IPS-NIHi11 (cell line): ENCODE measurements at places on chromosomes 5 and 9.
A peak's percentile ranks its signal among the peaks of the same experiment; 100 is the strongest.

- no peak for DNase-seq
Measured at GRCh38 chr5:62690421-62690820, 111.8 kb downstream of the LRRC70 start.

DNA sequence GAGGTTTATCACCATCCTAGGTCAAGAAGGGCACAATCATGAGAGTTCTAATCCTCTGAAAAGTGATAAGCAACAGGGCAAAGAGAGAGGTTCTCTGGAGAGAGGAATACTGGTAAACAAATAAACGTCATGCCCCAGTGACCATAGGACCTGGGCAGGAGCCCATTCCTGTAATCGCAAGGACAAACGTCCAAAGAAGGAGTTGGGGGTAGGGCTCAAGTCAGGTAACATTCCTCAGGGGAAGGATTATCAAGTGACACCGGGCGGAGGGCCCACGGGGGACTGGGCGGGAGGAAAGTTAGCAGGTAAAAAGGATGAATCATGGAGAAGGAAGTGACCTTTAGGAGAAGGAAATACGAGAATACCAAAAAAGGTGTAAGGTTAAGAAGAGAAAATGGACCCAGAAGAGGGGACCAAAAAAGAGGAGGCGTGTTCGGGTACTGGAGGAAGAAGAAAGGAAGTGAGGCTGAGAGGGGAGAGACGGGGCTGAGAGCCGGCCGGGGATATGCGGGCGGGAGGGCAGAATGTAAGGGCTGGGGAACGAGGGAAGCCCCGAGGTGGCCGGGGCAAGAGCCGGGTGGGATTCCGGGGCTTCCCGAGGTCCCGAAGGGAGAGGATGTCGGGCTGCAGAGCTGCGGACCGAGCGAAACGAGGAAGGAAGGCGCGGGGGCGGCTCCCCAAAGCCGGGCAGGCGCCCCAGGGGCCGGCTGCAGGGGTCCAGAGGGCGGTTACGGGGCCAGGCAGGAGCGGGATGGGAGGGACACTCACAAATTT, 583 bp downstream of the DIAPH1 start:
- peak; percentile 64 for DNase-seq

GRCh38 chr5:88740604-88741185, 142.3 kb downstream of the MEF2C start:
- DNase-seq = no peak

DNA sequence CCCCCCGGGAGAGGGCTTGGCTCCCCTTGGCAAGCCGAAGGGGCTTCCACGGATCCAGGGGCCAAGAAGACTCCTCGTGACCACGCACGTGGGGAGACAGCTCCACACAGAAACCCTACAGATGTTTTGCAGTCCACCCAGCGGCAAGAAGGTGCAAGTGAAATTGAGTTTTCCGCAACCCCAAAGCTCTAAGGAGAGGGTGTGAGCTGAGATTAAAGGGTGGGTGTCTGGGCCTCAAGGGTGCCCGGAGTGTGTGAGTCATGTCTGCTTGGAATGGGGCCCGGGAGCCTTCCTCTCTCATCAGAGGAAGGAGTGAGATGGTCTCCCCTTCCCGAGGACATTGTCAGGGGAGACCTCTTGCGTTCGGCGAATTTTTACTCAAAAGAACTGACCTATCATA, 79.1 kb downstream of the OLFM1 start:
- DNase-seq = no peak

GRCh38 chr5:142576303-142576702, 109.6 kb downstream of the FGF1 start:
- no peak for DNase-seq

DNA sequence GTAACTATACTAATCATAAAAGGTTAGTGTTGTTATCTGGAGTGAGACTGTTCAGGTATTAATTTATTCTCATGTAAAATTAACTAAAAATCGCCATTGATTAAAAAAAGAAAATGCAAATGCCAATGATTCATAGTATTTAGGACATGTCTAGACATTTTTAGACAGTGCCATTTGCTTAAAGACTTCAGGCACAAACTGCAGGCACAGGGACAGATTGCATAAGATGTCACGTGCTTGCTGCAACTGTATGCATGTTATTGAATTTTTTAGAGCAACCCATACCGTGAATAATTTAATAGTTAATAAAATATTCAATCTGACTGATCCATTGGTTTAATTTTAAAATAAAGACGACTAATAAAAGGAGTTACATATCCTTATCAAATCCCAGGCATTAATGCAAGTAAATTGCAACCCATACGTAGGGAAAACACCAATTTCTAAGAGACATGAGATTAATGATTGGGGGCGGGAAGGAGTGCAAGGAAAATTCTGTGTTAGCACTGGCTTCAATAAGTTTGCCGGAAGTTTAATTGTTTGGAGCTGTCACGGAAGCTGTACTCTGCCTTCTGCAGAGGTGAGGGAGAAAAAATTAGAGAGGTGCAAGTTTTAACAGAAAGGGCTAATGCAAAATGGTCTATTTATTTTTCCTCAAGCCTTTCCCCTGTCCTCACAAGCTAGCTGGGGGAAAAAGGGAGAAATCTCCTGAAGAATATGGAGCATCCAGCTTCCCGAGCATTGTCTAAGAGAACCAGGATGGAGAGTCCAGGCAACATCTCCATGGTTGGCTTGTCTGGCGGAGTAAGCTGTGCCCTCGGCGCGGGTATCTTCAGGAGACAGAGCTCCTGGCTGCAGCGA, 2.9 kb downstream of the EDIL3 start:
- no peak for DNase-seq

DNA sequence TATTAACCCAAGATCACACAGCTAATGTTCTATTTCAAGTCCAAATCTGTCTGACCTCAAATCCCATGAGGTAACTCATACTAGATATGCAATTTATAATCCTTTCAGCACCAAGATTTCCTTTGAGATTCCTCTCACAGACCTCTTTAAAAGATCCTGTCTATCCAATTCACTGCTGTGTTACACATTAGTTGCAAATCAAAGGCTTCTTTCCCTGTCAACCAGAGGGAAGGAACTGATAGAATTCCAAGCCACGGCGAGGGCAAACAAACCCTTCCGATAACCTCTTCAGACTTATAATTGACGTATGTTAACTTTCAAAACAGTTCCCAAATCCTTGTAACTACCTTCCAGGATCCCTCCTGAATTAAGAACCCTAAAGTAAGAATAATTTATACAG, 168.9 kb downstream of the DRD1 start:
- DNase-seq = no peak

DNA sequence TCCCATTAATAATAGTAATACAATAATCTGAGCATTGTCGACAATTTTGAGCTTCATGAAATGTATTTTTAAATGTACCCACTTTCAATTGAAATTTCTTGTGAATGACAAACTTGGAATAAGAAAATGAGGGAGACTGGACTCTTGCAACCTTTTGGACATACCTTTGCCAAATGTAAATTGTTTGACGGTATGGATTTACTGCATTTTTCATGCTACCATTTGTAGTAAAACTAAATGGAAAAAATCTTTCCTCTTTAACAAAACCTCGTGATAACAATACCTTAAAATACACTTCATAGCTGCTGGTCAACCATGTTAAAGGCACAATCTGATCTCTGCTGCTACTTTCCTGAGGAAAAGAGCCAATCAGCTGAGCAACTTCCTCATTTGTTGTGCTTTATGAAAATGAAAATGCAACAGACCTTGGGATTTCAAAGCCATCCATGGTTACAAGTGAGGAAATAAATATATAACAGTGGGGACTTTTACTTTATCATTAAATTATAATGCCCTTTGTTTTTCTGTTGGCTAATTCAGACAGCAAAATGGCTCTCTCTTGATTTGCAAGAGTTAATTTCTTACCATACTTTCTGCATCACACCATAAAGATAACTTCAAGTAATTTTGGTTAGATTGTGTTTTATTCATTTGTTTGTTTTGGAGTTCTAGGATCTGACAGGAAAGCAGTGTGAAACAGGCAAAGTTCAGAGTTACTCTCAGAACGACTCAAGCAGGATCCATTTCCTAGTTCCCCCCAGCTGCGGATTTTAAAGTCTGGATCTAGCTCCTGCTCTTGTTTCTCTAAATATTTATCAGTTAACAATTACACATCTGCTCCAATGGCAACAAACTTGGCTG, 1.1 kb downstream of the ALDH1A1 start:
- no peak for DNase-seq

DNA sequence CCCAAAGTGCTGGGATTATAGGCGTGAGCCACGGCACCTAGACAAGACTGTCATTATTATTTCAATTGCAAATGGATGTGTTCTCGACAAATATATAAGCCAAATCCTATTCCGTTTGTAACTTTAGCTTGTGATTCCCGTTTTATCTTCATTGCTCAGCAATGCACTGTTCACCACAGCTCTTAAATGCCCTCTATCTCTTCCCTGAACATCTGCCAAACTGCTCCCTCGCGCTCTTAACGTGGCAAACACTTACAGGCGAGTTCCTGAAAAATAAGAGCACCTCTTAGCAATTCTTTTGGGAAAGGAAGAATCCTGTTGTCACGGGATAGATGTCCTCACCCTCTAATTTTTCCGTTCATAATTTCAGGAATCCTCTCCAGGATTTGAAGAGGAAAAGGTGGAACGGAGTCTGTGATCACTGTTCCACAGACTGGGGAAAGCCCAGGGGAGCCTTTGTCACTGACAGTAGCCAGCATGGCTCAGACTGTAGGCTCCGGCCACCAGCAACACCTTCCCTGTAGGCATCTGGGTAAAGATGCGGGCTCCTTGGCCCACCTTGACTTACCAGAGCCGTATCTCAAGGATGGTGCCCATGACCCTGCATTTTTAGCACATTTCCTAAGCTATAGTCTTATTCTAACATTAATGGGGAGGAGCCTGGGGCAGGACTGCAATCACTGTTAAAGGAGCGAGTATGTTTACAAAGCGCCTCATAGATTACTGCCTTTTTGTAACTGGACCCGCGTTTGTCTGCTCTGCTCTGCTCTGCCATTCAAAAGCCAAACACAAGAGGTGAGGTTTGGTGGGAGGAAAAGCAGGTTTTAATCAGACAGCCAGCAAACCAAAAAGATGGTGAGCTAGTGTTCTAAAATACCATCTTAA, 20.2 kb upstream of the GNPDA1 start:
- DNase-seq = no peak

GRCh38 chr5:78597068-78597973, 51.3 kb downstream of the LHFPL2 start:
- DNase-seq = no peak

GRCh38 chr9:13956107-13956506, 357.8 kb downstream of the NFIB start:
- no peak for DNase-seq

DNA sequence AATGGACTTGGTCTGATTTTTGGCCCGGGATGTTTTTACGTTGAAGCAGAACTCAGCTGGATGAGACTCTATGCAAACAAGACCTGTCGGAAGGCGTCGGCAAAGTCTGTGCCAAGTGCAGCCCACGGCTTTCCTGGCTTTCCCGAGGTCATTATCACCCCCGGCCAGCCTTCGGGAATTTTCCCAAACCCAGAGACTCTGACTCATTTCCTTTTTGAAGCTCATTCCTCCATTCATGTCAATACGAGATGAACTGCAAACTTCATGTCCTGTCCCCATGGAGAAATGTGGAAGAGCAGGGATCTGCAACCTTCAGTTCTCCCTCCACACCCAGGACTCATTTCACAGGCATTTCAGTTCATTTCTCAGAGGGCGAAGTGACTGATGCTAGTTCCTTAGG, 95.3 kb downstream of the IRX2 start:
- DNase-seq = no peak

DNA sequence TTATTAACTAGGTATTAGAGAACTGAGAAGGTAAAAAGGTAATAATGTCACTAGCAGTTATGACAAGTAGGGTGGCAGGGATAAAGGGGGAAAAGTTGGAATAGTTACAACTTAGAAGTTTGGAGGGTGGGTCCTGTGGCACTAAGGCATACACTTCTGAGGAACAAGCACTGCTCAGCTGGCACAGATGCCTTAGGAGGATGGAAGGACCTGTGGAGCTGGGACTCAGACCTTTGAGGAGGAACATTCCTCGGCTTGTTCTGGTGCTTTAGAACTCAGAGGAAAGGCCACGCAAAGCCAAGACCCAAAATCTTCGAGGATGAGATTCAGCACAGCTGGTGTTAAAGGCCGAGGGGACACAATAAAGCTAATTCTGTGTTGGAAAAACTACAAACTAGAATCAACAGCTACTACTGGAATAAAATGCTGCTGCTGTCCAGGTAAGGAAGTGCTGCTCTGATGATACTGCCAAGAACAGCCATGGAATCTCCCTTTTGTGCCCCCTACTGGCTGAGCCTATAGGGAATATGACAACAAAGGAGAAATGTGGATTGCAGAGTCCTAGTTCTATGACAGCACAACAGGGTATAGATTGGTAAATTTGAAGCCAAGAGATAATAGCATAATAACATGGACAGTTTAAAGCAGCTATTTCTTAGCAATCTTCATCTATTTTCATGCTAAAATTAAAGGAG, 126.7 kb downstream of the SLC25A46 start:
- DNase-seq = peak; percentile 76

DNA sequence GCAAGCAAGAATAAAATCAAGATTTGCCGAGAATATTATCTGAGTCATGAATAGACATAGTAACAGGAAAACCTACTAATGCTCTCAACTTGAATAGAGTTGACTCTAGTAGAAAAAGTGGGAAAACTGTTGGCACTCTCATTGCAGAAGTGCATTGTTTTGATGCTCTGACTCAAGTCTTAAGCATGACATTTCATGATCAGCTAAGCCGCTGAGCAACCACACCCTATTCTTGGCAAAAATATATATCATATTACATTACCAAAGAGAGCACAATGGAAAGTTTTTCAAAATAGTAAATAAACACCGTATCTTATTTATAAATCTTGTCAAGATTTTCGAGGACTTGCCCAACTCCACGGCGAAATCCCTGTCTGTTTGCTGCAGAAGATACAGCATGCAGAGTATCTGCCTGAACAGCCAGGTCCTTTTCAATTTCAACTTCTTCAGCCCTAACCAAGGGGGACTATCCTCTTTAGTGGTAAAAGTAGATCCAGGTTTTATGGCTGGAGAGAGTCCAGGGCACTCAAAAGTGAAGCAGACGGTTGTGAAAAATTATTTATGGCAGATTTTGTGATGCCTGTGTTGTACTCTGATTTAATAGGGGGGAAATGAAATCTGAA, 13.9 kb upstream of the ADAMTSL1 start:
- no peak for DNase-seq

- DNase-seq = no peak
Measured at GRCh38 chr5:158928404-158928803, 171.3 kb downstream of the EBF1 start.

GRCh38 chr5:14884062-14884612, 12.6 kb upstream of the ANKH start:
- no peak for DNase-seq

- peak; percentile 71 for DNase-seq
Measured at GRCh38 chr9:85522459-85523092, 219.2 kb downstream of the AGTPBP1 start.

GRCh38 chr5:88729084-88729828, 153.7 kb downstream of the MEF2C start:
- DNase-seq = peak; percentile 47

DNA sequence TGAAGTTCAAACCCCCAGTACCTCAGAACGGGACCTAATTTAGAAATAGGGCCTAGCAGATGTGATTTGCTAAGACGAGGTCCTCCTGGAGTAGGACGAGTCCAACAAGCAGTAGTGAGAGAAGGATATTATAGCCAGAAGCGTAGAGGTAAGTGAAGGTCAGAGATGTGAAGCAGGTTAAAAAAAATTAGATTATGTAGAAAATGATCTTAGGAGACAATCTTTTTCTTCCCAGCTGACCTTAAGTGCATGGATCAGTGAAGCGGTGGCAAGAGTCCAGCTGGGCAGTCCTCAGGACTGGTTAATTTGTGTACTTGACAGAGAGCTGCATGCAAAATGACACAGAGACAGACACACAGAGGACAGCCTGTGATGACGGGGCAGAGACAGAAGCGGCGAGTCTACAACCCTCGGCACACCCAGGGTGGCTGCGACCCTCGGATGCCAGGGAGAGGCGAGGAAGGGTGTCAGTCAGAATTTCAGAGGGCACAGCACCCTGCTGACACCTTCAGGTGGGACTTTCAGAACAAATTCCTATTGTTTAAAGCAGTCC, 131.4 kb upstream of the IRX4 start:
- DNase-seq = no peak
